Dermis lymphatic vessel endothelial cell (primary cell): ENCODE measurements at places on chromosomes 7 and 10. TPM values are rescaled to one million over a fixed set of nuclear protein-coding genes. Genes with fewer than 3 reads are reported as not detected.

Gene FAM131B
- 0.09 and 0.11 TPM in 2 replicates for total RNA-seq

Gene NPSR1
- total RNA-seq: not detected in 2 replicates

Gene EXOC4
- total RNA-seq: 124 and 135 TPM in 2 replicates

Gene FAM237B
- not detected in 2 replicates for total RNA-seq

Gene IFIT3
- 11.2 and 18.7 TPM in 2 replicates for total RNA-seq

Gene CHST3
- total RNA-seq: 4.4 and 8.0 TPM in 2 replicates

Gene PKD2L1
- total RNA-seq: not detected in 2 replicates

Gene SPDYE5
- not detected in 2 replicates for total RNA-seq

Gene PCGF6
- total RNA-seq: 11.7 and 13.9 TPM in 2 replicates

Gene OR2A42
- total RNA-seq: not detected in 2 replicates

Gene SEC23IP
- 13.7 and 23.6 TPM in 2 replicates for total RNA-seq

Gene CEP55
- total RNA-seq: 6.4 and 7.8 TPM in 2 replicates

Gene CLDN4
- total RNA-seq: under 0.01 and 0.11 TPM in 2 replicates
